ENCODE measurements at places on chromosomes 2 and 18.

DNA sequence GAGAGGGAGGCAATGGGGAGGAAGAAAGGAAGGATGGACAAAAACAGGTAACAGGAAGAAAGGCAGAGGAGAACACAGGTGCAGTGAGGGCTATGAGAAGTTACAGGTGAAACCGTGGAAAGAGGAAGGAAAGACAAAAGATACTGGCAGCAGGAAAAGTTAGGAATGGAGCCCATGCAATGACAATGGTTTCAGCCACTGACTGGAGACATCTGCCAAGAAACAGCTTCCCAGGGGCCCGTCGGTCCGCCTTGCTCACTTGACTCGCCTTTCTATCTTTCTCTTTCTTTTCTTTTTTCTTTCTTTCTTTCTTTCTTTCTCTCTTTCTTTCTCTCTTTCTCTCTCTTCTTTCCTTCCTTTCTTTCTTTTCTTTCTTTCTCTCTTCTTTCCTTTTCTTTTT, 37.5 kb downstream of the ST8SIA5 start:
- DNase-seq = no peak

GRCh38 chr2:9142551-9143263, 63.9 kb upstream of the ASAP2 start:
- DNase-seq = peak; percentile 85

- no peak for DNase-seq
Measured at GRCh38 chr2:68730828-68731227, 3.8 kb upstream of the ARHGAP25 start.

DNA sequence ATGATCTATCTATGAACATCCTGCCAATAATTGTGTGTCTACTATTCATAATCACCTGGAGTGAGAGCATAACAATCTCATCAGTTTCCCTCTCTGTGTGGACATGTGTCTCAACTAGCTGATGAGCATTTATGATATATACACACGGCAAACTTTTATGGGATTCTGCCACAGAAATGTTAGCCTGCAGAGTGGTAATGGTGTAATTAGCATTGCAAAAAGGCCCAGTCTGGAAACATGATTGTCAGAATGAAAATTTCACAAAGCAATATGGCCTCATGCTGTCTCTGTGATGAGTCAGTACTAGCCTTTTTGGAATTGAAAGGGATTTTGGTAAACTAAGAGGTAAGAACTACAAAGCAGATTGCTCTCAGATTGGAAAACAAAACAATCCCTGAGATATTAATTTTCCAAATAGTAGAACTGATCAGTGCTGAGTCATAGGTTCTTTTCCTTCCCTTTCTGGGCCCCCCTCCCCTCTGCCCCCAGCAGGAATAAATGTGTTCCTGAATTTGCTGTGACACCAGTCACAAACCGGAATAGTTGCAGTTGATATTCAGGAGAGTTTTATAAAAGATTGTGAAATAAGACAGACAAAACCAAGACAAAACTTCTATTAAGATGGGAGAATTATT, 189.2 kb downstream of the OSR1 start:
- no peak for DNase-seq

DNA sequence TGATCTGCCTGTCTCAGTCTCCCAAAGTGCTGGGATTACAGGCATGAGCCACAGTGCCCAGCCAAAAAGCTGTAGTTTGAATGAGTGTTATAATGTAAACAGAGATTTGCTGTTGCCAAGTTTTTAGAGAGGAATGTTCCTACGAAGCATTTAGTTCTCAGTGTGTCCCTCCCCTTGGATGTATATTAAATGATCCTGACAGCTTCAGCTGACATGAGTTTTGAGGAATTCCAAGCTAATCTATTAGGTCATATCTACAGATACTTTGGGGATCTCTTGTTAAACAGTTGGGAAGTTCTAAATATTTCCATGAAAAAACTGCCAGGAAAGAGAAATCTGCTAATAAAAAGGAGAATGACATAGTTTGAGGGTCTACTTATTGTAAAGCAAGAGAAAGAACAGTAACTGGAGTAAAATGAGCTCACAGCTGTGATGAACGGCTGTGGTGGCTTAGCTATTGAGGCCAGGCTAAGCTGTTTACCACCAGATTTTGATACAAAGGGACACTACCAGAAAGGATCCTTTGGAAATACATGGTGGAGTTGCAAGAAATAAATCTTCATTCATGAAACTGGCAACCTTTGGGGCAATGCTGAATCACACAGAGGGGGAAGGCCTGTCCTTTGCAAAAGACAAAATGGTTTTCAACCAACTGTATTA, 2.6 kb upstream of the STON1 start:
- DNase-seq = no peak

GRCh38 chr2:128797533-128797932, 478.9 kb upstream of the HS6ST1 start:
- no peak for DNase-seq

- DNase-seq = no peak
Measured at GRCh38 chr2:157931542-157931941, 55.4 kb upstream of the ACVR1 start.

GRCh38 chr18:22115573-22115972, 53.8 kb upstream of the GATA6 start:
- DNase-seq = no peak

GRCh38 chr18:77061946-77062517, 70.6 kb downstream of the MBP start:
- no peak for DNase-seq

- DNase-seq = no peak
Measured at GRCh38 chr2:65846989-65847678, 414.7 kb upstream of the SPRED2 start.

DNA sequence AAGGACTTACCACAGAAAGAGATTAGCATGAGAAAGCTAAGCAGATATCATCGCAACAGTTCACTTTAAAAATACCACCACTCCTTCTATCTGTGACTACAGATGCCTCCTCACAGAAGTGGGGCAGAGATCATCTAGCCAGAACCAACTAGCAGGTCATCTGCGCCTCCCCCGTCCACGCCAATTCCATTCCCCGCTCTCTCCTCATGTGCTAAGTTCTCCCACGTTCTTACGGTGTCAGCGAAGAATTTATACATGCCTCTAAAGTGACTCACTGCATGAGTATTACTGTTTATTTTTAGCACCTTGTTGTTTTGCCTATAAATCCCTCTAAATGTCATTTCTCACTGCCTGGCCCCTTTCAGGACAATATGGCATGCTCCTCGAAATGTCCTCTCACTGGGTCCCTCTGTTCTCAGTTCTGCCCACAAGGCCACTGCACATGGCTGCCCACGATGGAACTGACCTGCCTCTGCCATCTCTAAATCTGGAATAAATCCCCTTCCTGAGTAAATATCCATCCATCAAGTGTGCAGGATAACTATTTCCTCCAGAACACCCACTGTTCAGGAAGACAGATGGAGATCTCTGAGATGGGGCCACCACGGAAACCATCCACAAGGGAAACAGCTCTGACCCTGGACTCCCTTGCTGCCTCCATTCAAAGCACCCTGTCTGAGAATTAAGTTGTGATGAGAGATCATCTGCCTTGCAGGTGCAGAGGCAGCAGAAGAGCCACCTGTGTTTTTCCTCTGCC, 137.7 kb downstream of the IRS1 start:
- no peak for DNase-seq

- no peak for DNase-seq
Measured at GRCh38 chr18:31943878-31944816, 1.2 kb upstream of the TRAPPC8 start.

DNA sequence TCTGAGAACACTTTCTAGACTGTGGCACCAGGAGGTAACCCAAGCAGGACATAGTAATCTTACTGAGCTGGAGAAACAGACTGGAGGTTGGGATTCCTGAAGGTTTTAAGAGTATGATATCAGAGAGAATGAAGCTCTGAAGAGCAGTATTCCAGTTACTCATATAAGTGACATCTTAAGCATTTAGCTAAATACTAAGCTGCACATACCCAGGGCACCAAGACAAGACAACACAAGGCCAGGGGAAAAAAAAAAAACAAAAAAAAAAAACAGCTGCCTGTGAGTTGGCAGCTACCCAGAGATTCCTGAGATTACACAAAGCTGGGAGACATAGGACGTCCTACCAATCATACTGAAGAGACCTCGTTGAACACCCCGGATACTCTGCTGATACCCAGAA, 175.8 kb downstream of the SRBD1 start:
- no peak for DNase-seq

DNA sequence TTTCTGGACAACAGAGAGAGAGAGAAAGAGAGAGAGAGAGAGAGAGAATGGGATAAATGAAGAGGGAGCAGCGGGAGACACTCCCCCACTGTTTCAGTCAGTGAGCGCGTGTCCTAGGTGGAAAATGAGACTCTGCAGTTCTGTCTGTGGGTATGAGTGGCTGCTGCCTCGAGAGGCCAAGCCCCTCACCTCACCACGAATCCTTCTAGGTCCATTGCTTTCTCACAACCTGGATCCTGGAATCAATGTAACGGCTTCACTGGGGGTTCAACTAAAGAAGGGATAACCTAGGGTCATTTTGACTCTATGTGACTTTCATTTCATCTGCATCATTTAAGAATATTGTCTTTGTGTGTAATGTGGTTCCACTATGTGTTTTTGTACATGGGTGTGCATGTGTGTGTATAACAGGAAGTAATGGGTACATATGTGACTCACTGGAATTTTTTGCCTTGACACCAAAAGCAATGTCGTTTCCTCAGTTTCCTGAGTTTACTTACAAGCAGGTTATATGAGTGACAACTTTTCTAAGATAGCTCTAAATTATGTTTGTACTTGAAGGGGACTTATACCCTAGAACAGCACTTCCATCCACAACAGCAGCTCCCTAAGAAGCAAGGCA, 221.4 kb upstream of the TRIB2 start:
- no peak for DNase-seq

DNA sequence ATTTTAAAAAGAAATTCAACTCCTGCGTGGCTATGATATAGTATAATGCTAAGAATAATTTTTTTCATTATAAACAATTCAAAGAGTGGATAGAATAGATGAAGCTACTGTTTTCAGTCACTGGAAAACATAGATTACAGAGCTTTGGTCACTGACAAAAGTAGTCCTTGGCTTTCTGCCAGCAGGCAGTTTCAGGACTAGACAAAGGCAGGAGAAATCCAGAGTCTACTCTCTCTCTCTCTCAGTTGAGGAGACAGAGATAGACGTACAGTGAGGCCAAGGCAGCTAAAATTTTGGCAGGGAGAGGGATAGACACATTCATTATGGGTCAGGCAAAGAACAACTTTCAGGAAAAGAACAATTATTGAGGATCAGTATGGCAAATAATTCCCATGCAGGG, 491.4 kb upstream of the CRIM1 start:
- no peak for DNase-seq

DNA sequence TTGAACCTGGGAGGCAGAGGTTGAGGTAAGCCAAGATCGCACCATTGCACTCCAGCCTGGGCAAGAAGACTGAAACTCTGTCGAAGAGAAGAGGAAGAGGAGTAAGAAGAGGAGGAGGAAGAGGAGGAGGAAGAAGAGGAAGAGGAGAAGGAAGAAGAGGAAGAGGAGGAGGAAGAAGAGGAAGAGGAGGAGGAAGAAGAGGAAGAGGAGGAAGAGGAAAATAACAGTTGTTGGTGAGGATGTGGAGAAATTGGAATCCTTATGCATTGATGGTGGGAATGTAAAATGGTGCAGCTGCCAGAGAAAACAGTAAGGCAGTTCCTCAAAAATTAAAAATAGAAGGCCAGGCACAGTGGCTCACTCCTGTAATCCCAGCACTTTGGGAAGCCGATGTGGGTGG, 8.5 kb upstream of the NCL start:
- DNase-seq = no peak

DNA sequence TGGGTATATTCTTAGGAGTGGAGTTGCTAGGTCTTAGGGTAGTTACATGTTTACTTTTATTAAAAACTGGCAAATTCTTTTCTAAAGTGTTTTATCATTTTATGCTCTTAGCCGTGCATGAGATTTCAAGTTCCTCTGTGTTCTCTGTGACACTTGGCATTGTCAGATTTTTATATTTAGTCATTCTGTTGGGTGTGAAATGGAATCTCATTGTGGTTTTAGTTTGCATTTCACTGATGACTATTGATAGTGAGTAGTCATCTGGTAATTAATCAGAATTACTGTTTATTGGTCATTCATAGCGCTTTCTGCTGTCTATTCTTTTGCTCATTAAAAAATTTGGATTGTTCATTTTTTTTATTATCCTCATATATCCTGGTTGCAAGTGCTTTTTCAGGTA, 34.1 kb downstream of the RAB3GAP1 start:
- DNase-seq = no peak

DNA sequence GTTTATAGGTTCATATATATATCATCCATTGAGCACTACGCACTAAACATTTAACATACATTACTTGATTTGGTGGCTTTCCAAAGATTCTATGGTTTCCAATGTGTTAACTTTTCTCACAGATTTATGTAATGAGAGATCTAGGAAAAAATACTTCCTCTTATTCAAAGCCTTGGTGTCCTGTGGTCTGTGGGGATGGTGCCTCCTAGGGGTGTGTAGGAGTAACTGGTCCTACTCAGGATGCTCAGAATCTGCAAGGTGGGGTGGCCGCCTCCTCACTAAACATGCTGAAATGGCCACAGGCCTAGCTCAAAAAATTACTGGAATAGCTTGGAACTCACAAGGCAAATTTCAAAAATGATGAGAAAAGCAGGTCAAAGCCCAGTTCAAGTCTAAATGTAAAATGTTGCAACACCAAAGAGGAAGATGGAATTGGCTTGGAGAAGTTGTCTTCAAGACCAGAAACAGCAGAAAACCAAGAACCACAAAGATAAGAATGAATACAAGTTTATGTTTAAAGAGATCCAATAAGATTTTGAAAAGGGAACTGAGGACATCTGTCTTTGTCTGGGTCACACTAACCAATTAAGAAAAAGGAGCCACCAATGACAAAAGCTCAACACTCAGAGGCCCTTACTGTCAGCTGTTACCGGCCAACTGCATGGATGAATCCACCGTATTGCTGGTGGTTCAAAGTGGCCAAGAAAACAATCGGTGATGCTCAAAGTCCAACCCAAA, 11.5 kb downstream of the GPR55 start:
- DNase-seq = no peak

DNA sequence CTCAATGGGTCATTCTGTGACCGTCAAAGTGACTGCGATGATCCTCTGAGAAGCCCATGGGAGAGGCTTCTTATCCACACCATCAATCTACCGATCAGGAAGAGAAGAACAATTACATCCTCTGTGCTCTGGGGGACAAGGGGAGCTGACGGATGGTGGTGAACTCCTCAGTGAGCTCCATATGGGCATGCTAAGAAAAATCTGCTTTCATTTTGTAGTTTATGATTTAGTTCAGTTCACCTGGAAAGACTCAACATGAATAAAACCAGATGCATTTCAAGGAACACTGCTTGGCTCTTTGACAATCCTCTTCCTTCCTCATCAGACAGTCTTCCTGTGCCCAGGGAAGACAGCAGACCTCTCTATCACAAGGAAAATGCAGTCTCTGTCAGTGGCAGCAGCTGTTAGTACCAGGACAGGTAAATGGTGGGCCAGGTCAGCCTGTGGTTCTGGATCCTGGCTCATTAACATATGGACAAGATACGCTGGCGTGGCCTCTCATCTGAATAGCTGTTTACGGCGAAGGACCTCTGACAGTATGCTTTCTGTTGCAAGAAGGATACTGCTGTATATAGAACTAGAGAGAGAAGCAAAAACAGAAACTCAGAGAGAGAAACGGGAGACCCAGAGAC, 176.9 kb downstream of the BCL2 start:
- no peak for DNase-seq

GRCh38 chr2:178101321-178102079, 10.7 kb upstream of the RBM45 start:
- no peak for DNase-seq
